CD14-positive monocyte (primary cell): ENCODE measurements at places on chromosomes 3 and 15. TPM values are rescaled to one million over a fixed set of nuclear protein-coding genes. Genes with fewer than 3 reads are reported as not detected.
A peak's percentile ranks its signal among the peaks of the same experiment; 100 is the strongest.

- H3K27me3 ChIP-seq: no peaks in the 10 kb centered on the region
- no peaks in the 10 kb centered on the region for H3K4me1 ChIP-seq
- H3K36me3 ChIP-seq: no peaks in the 10 kb centered on the region
- no peak overlapping the region for H3K4me3 ChIP-seq
Measured at GRCh38 chr15:39013262-39013661, 448.6 kb upstream of the RASGRP1 start.

GRCh38 chr3:100533176-100533575 lies 40.8 kb downstream of the TMEM45A start:
- no peak for DNase-seq
- H3K27ac ChIP-seq: no peak overlapping the region
- H3K36me3 ChIP-seq: no peaks in the 10 kb centered on the region
- no peaks in the 10 kb centered on the region for H3K4me1 ChIP-seq
- no peak overlapping the region for H3K4me3 ChIP-seq
- H3K27me3 ChIP-seq: no peaks in the 10 kb centered on the region

DNA sequence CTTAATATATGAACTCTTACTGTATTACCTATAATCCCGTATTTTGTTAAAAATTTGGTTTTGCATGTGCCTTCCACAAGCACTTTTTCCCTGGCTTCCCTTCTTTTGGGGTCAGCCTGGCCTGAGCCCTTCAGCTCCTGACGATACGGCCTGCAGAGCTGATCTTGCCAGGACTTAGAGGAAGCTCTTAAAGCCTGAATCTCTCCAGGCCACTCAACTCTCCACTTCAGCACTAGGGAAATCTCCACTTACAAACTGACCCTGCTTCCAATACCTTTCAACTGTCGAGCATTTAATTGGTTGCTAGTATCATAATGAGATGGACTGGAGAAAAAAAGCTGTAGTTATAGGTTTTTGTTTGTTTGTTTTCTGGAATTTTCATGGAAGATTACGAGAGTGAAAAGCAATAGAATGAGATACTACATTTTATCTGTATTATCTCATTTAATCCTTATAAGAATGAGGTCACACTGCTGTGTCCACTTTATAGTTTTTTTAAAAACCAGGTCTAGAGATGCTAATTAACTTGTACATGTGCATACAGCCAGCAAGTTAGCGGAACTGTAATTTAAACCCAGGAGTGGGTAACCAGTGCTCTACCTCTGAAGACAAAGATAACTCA lies 54.8 kb downstream of the ZBTB38 start:
- peaks cover 8% of the 10 kb centered on the region for H3K4me1 ChIP-seq
- no peak overlapping the region for H3K27ac ChIP-seq
- H3K36me3 ChIP-seq: peaks cover 22% of the 10 kb centered on the region
- no peaks in the 10 kb centered on the region for H3K27me3 ChIP-seq
- H3K4me3 ChIP-seq: no peak overlapping the region

Gene POTEB3
- polyA plus RNA-seq: not detected

Gene OCA2
- not detected for polyA plus RNA-seq

DNA sequence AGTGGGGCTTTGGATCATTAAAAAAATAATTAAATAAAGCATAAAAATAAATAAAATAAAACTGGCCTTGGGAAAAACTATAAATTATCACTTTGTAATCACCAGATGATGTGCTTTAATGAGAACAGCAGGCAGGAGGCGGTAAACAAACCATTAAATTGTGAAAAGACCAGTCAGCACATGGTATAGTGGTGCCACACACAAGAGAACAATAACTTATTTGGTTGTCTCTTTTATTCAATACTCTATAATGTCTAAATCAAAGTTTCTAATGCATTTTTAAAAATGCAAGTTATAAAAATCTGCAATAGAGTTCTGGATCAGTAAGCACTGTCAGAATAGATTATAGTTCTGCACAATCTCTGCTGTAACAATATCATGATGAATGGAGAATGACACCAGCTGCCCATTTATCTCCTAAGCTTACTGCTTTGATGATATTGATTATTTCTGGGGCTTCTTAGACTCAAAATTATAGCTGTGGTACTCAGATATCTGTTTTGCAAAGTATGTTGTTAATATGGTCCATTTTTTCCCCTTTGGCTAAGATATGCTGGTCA lies 259.3 kb downstream of the NAALADL2 start:
- no peak overlapping the region for H3K4me3 ChIP-seq
- no peaks in the 10 kb centered on the region for H3K36me3 ChIP-seq
- H3K4me1 ChIP-seq: no peaks in the 10 kb centered on the region

Gene SPTBN5
- polyA plus RNA-seq: not detected

- no peak overlapping the region for H3K4me3 ChIP-seq
- DNase-seq: no peak
- H3K27me3 ChIP-seq: no peaks in the 10 kb centered on the region
- no peaks in the 10 kb centered on the region for H3K36me3 ChIP-seq
Measured at GRCh38 chr3:116111765-116112164, 333.5 kb downstream of the LSAMP start.

GRCh38 chr3:63095-63765 lies 133.3 kb upstream of the CHL1 start:
- DNase-seq: no peak
- H3K4me1 ChIP-seq: no peaks in the 10 kb centered on the region
- no peaks in the 10 kb centered on the region for H3K27me3 ChIP-seq
- no peak overlapping the region for H3K27ac ChIP-seq
- H3K4me3 ChIP-seq: no peak overlapping the region

DNA sequence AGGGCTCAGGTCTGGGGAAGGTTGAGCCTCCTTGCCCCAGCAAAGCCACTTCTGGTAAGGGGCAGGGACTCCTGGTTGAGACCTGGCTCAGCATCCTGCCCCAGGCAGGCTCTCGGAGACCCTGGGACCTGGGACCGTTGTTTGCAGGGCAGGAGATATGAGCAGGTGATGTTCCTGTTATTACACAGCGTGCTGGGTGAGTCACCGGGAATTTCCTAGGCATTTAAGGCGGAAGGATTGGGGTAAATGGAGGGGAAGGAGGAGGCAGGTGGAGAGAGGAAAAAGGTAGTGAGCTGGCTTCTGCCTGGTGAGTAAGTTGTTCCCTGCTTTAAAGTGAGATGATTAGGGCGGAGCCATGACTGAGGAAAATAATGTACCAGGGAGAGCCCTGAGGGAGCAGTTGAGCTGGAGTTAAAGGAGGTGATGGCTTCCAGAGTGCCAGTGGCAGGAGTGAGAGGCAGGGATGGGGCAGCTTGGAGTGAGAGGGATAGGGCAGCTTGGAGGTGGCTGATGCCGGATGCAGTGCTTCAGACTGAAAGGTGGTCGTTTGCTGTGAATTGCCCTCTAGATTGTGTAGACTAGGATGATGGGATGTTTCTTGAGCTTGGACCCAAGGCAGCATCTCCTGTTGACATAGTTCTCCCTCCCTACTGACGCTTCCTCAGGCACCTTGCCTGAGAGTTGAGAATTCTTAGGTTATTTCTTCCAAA lies 79.4 kb downstream of the AAGAB start:
- peak; percentile 23 for DNase-seq
- H3K36me3 ChIP-seq: peaks cover 66% of the 10 kb centered on the region
- H3K4me3 ChIP-seq: no peak overlapping the region

DNA sequence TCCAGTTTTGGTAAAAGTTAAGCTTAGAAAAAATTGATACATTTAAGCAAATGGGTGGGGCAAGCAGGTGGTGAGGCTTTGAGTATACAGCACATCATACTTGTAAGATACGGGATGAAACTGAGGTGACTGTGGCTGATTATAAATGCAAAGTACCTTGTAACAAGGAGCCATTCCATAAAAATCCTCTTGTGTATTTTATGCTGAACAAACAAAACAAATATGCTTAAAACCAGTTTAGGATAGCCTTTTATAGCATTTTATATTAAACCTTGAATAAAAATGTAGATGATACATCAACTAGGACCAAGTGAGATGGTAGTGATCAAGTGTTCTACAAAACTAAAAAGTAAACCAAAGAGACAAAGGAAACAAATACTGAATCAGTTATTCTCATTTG lies 3.4 kb downstream of the PLSCR1 start:
- H3K4me1 ChIP-seq: peaks cover 48% of the 10 kb centered on the region
- no peaks in the 10 kb centered on the region for H3K27me3 ChIP-seq
- H3K36me3 ChIP-seq: peaks cover 5% of the 10 kb centered on the region
- H3K27ac ChIP-seq: peak overlapping the region; percentile 93

GRCh38 chr3:183541738-183542137 lies 13.8 kb downstream of the KLHL6 start:
- DNase-seq: peak; percentile 56
- H3K36me3 ChIP-seq: no peaks in the 10 kb centered on the region
- peak overlapping the region; percentile 67 for H3K27ac ChIP-seq
- no peak overlapping the region for H3K4me3 ChIP-seq
- H3K27me3 ChIP-seq: no peaks in the 10 kb centered on the region

Gene CD276
- polyA plus RNA-seq: 0.64 TPM

- no peaks in the 10 kb centered on the region for H3K36me3 ChIP-seq
- no peaks in the 10 kb centered on the region for H3K27me3 ChIP-seq
Measured at GRCh38 chr15:35126236-35126635, 41.1 kb upstream of the NANOGP8 start.

GRCh38 chr3:17258823-17259436 lies 374.2 kb downstream of the PLCL2 start:
- H3K27ac ChIP-seq: no peak overlapping the region
- H3K4me3 ChIP-seq: no peak overlapping the region
- no peaks in the 10 kb centered on the region for H3K4me1 ChIP-seq
- DNase-seq: peak; percentile 6
- peaks cover 7% of the 10 kb centered on the region for H3K36me3 ChIP-seq

Gene TGM4
- polyA plus RNA-seq: 0.04 TPM

Gene SLCO2A1
- polyA plus RNA-seq: 0.12 TPM

Gene ASB14
- polyA plus RNA-seq: not detected

- DNase-seq: no peak
- H3K36me3 ChIP-seq: no peaks in the 10 kb centered on the region
- H3K27ac ChIP-seq: no peak overlapping the region
- H3K4me3 ChIP-seq: no peak overlapping the region
- H3K4me1 ChIP-seq: peaks cover 4% of the 10 kb centered on the region
Measured at GRCh38 chr3:127799476-127800222, 22.7 kb downstream of the MGLL start.
